ENCODE measurements at places on chromosomes 2 and 18.

DNA sequence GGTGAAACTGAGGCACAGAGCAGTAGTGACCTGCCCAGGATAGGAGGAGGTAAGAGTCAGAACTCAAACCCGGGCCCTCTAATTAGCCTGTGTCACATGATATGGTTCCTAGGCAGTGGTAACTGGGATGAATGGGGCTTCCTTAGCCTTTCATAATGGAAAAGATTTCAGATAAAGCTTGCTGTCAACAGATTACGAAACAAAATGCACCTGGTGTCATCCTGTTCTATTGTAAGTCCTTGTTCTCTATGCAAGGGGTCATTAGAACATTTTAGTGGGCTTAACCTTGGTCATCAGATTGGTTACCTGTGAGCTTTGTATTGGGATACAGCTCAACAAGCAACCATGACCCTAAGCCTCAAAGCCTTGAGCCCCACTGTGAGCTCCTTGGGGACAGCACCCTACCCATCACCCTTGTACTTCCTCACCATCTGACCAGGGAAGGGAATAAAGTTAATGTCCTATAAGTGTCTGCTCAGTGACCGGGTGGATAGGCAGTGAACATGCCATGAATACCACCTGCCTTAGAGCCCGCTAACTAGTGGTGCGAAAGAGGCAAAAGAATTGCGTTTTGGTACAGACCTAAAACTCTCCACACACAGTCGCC, 70.3 kb upstream of the RMDN2 start:
- DNase-seq, result no peak

GRCh38 chr2:208906330-208906729, 499.7 kb downstream of the PTH2R start:
- no peak for DNase-seq

DNA sequence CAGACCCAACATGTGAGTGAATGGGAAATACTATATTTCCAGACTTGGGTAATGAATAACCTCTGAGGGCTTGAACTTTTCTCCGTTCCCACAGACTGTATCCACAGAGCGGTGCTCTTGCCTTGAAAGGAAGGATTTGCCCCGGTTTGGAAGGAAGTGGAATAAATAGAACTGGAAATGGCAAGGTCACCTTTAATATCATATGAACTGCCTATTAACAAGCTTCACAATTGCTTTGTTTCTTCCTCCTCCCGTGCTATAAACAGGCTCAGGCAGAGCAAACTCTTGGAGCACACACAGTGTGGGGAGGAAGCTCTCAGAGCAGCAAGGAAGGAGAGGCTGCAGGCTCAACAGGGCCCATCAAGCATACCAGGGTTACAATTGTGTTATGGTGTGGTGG, 28.5 kb upstream of the DARS1 start:
- DNase-seq, result no peak

GRCh38 chr2:138689705-138690104, 90.5 kb downstream of the NXPH2 start:
- no peak for DNase-seq

DNA sequence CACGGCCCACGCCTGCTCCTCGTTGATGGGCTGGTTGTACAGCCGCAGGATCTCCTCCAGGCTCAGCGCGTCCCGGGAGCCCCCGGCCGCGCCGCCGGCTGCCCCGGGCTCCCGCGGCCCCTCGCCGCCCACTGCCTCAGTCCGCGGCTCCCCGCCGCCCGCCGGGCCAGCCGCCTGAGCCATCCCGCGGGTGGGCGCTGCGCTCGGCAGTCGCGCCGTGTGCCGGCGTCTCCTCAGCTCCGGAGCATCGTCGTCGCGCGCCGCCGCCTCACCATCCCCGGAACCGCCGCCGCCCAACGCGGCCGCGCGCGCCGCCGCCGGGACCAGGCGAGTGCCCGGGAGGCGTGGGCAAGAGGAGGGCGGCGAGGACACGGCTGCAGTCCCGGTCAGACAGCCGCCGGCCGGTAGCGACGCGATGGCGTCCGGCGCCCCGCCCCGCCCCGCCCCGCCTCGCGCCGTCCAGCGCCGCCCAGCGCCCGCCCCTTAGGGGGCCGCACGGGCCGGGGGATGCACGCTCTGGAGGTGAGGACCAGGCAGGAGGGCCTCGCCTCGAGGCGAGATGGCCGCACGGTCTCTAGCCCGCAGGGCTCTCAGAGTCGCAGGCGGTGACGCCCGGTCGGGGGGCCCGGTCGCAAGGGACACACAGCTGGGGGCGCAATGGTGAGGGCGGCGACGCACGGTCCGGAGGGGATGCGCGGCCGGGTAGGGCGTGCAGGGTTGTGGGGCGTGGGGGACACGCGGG, at the start of gene SPIRE1:
Gene SPIRE1 (minus strand): TSS at position 424 of the 742 bp plus-strand sequence. CDS start 241 bp downstream, at position 183.
- peak; percentile 87 for DNase-seq

GRCh38 chr2:174145827-174146226, 102.5 kb downstream of the OLA1 start:
- DNase-seq, result no peak

- peak; percentile 82 for DNase-seq
Observed at GRCh38 chr2:11764359-11764758, 17.9 kb downstream of the LPIN1 start.

GRCh38 chr18:32759611-32760167, 13.1 kb downstream of the KLHL14 start:
- DNase-seq, result no peak

- no peak for DNase-seq
Observed at GRCh38 chr2:63856303-63856603, 14.6 kb downstream of the UGP2 start.

GRCh38 chr2:36450466-36451196, 95.1 kb downstream of the CRIM1 start:
- no peak for DNase-seq

GRCh38 chr18:79796016-79796415, 1.7 kb upstream of the KCNG2 start:
- DNase-seq, result no peak

GRCh38 chr2:100107906-100108647, 34.3 kb downstream of the AFF3 start:
- no peak for DNase-seq

DNA sequence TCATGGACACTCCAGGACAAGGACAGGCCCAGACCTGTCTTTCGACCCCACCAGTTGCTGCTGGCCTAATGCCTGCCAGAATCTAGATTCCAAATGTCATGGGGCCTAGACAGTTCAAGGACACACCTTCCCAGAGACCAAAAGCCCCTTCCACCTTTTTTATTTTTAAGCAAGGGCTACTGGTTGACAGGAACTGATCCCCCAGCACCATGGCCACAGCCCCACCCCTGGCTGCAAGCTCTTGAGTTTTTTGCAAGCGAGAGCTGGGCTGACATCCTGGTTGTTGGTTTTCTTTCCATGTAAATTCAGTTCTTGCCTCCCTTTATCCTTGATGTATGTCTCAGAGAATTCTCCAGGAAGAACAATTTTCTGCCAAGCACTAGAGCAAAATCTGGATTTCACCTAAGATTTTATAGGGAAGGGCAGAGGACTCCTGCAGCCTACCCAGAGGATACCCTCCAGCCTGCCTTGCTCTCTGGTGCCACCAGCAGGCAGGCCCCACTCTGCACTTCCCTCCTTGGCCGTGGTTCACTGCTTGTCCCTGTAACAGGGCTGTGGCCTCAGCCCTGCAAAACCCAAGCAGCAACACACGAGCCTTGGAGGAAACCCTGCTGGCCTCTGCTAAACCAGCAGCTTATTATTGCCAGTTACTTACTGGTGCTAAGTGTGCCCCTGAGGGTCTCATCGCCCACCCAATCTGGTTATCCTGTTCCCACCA, 97.7 kb downstream of the TWIST2 start:
- DNase-seq, result peak; percentile 78

GRCh38 chr2:196233021-196233804, 61.8 kb upstream of the STK17B start:
- no peak for DNase-seq

DNA sequence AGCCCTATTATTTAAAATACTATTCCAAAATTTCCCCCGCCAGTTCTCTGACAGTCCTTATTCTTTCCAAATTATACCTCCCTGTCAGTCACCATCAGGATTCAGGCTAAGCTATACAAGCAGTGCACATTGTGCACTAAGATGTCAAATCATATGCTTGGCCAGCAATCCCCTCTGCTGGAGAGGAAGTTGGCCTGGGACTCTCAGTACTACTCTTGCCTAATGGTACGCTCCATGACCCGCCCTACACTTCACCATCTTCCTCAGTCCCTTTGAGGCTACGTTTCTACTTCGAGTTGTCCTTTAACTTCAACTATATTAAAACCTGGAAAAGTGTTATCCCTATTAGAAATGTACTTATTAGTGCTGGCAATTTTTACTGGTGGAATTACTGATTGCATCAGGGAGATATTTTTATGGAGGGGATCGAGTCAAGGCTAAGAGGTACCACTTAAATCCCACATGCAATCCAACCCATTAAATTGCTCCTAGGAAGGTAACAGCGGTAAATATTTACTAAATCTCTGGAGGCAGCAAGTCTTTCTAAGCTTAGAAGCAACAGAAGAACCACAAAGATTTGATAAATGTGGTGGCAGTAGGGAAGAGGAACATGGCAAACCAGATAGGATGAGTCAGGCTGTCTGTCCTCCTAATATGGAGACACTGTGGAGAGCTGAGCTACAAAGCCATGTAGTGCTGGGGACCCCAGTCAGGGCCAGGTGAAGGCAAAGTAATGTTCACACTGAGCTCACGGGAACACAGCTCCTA, 2.7 kb downstream of the USP40 start:
- no peak for DNase-seq

DNA sequence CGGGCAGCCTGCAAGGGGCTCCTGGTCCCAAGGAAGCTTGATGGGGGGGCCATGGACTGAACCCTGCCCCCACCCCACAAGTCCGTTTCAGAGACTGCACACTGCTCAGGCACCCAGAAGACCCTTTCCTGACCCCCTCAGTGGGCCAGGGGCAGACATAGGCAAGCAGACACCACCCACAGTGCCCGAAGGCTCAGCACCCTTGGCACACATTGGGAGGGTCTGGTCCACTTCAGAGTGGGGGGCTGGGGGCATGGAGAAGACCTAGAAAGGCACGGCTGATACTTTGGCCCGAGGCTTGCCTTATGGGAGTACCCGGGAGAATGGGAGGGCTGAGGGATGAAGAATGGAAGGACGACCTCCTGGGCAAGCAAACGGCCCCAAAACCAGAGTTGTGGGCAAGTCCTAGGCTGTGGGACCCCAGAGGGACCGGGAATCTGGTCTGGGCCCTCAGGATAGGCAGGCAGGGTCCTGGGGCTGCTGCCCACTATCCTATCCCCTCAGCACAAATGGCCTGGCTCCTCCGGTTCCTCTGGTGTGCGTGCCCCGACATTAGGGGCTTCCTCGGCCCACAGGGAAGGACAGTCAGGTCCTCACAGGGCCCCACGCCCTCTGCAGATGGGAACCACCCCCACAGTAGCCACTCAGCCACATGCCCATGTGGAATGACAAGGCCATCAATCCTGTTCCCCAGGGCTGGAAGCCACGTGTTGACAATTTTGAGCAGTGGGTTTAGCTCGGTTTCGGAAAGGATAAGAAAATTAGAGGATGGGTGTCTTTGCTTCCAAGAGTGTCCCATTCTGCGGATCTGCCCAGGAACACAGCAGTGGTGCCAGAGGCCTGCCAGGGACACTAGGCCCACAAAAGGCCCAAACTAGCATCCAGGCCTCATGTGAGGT, 15.0 kb upstream of the GPC1 start:
- DNase-seq, result peak; percentile 18

DNA sequence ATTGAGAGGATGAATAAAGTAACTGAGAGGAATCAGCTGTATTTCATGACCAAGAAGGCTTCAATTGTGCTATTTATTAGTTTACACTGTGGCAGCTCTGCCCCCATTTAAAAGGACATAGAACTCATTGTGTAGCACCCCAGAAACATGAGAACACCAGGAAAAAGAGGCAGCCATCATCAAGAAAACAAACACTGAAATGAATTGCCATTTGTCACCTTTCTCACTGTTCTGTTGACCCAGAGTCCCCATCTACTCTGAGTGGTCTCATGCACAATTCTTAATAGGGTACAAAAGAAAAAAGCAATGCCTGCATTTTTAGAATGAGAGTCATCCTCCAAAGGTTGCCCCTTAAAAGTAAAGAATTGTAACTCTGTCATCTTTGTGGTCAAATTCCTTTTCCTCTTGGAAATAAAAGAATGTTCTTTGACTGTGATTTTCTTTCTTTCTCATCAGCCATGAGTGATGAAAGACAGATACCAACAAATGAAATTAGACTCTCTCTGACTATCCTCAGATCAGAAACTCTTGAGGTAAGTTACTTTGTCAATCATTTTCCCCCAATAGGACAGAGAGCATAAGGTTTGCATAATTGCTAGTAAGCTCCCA, 1941.9 kb upstream of the PIK3C3 start:
- no peak for DNase-seq

GRCh38 chr2:222364285-222364895, 60.0 kb upstream of the SGPP2 start:
- DNase-seq, result no peak

DNA sequence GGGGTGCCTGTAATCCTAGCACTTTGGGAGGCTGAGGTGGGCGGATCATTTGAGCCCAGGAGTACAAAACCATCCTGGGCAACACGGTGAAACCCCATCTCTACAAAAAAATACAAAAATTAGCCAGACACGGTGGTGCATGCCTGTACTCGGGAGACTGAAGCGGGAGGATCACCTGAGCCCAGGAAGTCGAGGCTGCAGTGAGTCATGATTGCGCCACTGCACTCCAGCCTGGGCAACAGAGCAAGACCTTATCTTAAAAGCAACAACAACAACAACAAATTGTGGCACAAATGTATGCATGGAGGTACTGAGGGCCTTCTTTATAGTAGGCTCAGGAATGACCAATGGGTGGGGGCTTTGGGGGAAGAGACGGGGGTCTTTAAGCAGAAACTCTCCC, 38.5 kb downstream of the HPCAL1 start:
- no peak for DNase-seq

DNA sequence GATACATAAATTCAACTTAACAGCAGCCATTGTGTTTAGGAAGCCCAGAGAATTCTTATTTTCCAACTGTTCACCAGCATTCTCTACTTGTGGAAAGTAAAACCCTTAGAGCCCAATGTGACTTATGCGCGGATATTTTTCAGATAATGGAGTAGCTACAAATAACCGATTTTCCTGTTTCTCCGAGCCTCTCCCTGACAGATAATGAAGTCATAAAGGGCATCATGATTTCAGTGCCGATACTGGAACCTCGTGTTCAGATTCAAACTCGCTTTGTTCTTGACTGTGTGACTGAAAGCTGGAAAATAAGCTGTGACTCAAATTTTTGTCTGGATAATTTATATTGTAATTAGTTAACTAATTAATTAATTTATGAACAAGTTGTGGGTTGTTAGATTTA, 228.2 kb downstream of the VAPA start:
- DNase-seq, result no peak

DNA sequence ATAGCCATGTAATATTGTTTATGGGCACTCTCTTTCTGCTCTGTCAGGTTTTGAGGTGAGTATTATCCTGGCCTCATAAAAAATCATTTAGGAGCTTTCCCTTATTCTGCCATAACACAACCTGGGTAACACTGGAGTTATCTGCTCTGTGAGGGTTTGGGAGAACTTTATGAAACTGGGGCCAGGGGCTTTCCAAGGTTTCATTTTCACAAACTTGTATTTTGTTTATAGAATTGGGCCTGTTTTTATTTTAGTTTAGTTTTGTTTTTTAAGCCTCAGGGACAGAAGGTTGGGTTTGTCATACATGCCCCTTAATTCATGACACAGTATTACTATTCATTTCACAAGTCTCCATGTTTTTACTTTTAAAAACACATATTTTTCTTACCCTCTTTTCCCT, 83.5 kb downstream of the IRS1 start:
- no peak for DNase-seq

GRCh38 chr18:41756141-41756540, 198.9 kb upstream of the PIK3C3 start:
- no peak for DNase-seq
